ENCODE measurements at places on chromosomes 11 and 22. TPM values are rescaled to one million over a fixed set of nuclear protein-coding genes. Genes with fewer than 3 reads are reported as not detected.

Gene C11orf65
- total RNA-seq: 0.19 TPM

Gene SIPA1
- 10.1 TPM for total RNA-seq

Gene IL17REL
- total RNA-seq: not detected

Gene CLTCL1
- 92.6 TPM for total RNA-seq

Gene NXPE1
- not detected for total RNA-seq

Gene KLHL35
- total RNA-seq: 0.42 TPM

Gene SEPTIN3
- not detected for total RNA-seq

Gene FOXR1
- not detected for total RNA-seq

Gene ADAMTS15
- 2.2 TPM for total RNA-seq

Gene DAGLA
- 3.3 TPM for total RNA-seq

Gene PHF21B
- 0.58 TPM for total RNA-seq

Gene TMEM223
- 7.9 TPM for total RNA-seq

DNA sequence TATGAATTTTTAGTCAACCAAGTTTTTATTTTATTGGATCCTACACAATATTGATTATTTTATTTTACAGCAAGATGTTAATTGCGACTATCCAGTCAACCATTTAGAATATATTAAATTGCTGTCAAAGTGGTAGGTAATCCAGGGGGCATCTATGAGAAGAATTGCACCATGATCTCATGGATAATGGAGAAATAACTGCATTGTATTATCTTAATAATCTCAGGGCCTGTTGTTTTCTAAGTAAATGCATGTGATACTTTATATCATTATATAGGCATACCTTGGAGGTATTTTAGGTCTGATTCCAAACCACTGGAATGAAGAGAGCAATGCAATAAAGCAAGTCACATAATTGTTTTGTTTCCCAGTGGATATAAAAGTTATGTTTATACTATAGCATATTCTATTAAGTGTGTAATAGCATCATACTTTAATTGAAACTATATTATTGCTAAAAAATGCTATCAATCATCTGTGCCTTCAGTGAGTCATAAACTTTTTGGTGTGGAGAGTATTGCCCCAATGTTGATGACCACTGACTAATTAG lies 595.4 kb upstream of the CHORDC1 start:
- no peak for DNase-seq
- no peaks in the 10 kb centered on the region for H3K27me3 ChIP-seq
- no peak overlapping the region for H3K4me3 ChIP-seq
- H3K27ac ChIP-seq: no peak overlapping the region

DNA sequence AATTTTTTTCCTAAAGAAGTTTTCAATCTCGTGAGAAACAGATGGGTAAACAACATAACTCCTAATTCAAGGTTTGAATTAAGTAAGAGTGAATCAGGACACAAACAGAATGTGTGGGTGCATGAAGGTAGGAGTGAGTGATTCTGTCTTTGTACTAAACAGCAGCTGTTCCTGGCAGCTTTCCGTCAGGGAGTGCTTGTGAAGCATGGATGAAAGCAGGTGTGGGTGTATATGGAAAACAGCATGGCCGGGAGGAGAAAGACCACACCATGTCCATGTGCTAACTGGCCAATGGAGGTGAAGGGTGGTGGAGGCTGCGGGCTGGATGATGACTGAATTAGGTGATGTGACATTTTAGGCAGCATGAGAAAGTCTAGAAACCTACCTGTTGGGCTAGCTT lies 49.6 kb downstream of the BARX2 start:
- peaks cover 6% of the 10 kb centered on the region for H3K27me3 ChIP-seq
- no peak overlapping the region for H3K4me3 ChIP-seq
- H3K4me1 ChIP-seq: no peaks in the 10 kb centered on the region
- no peak overlapping the region for H3K27ac ChIP-seq
- no peaks in the 10 kb centered on the region for H3K36me3 ChIP-seq

DNA sequence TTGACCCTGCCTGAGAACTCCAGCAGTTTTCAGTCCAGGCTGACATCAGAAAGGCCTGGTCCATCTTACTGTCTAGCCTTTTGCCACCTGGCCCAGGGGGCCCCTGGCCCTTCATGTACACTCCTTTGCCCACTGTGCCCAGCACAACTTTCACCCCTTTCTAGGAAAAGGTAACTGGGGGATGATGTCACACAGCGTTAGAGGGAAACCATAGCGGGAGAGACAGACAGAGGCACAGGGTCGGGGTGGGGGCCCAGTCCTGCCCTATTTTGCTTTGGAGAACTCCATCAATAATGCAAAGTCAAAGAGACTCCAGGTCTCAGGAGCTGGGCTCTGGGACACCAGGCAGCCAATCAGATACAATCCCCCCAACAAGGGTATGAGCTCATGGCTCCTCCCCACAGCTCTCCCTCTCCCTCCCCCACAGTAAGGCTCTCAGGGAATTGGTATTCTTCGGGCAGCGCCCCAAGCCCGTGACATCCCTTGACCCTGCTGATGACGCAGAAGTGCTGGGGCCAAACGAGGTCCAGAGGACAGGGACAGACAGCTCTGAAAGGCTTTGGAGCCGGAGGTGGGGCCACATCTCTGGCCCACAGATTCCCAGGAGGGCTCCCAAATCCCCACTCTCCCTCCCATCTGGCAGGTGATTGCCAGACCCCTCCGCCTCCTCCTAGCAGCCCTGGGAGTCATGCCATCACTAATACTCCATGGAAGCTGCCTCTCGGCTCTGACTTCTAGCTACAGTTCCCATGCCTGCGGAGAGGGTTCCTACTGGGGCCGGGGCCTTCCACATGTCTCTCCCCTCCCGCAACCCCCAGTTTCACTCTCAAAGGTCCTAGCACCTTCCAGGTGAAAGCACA lies 5.9 kb downstream of the USP2 start:
- DNase-seq: peak; percentile 85
- peak overlapping the region; percentile 84 for H3K4me3 ChIP-seq
- no peaks in the 10 kb centered on the region for H3K27me3 ChIP-seq
- peaks cover 76% of the 10 kb centered on the region for H3K4me1 ChIP-seq
- H3K27ac ChIP-seq: peak overlapping the region; percentile 97

DNA sequence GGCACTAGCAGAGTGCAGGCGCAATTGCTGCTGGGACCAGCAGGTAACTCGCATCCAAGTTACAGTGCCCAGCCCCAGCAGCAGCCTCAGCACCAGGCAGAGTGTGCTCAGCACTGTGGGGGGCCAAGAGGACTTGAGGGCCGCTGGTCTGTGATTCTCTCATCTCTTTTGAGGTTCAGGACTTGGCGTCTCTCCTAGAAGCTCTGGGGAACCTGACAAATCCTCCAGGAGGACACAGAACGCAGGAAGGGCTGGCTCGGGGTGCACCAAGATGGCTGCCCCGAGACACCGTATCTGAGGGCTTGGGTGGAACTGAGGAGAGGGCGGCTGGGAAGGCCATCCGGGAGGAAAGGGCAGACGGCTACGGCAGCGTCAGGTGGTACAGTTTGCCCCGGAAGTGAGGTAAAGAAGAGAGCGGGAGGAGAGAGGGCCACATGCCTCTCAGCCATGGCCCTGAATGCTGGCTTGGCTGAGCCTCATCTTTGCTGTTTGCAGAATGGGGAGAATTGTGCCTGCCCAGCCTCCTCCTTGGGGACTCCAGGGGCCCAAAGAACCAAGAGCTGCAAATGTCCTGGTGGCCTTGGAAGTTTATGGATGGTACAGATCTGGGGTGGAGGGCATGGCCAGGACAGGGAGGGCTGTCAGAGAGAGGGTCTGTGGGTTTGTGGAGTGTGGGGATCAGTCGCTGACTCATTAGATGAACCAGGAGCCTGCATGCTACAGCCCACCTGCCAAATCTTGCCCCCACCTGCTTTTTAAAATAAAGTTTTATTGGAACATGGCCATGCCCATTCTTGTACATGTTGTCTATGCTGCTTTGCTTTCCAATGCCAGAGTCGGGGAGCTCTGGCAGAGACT lies 78.0 kb downstream of the MYEOV start:
- no peak overlapping the region for H3K4me3 ChIP-seq
- no peaks in the 10 kb centered on the region for H3K36me3 ChIP-seq
- no peaks in the 10 kb centered on the region for H3K4me1 ChIP-seq
- no peaks in the 10 kb centered on the region for H3K27me3 ChIP-seq

- no peak overlapping the region for H3K4me3 ChIP-seq
- no peaks in the 10 kb centered on the region for H3K36me3 ChIP-seq
- no peaks in the 10 kb centered on the region for H3K4me1 ChIP-seq
Observed at GRCh38 chr11:79461666-79462645, 21.1 kb upstream of the TENM4 start.

GRCh38 chr11:76800466-76801200 lies 17.5 kb downstream of the TSKU start:
- no peak overlapping the region for H3K27ac ChIP-seq
- H3K4me3 ChIP-seq: no peak overlapping the region
- H3K27me3 ChIP-seq: no peaks in the 10 kb centered on the region
- no peak for DNase-seq
- no peaks in the 10 kb centered on the region for H3K36me3 ChIP-seq

GRCh38 chr11:10497371-10498021 lies 42.4 kb downstream of the AMPD3 start:
- no peaks in the 10 kb centered on the region for H3K4me1 ChIP-seq
- no peak overlapping the region for H3K27ac ChIP-seq
- H3K4me3 ChIP-seq: no peak overlapping the region
- no peaks in the 10 kb centered on the region for H3K27me3 ChIP-seq
- H3K36me3 ChIP-seq: peaks cover 4% of the 10 kb centered on the region
- no peak for DNase-seq

GRCh38 chr22:37334461-37334858 lies 52.2 kb downstream of the CYTH4 start:
- peaks cover 92% of the 10 kb centered on the region for H3K27me3 ChIP-seq
- H3K4me3 ChIP-seq: no peak overlapping the region
- H3K27ac ChIP-seq: no peak overlapping the region
- DNase-seq: no peak

GRCh38 chr11:76770642-76771445 lies 12.3 kb upstream of the TSKU start:
- no peaks in the 10 kb centered on the region for H3K36me3 ChIP-seq
- H3K27me3 ChIP-seq: no peaks in the 10 kb centered on the region
- H3K27ac ChIP-seq: peak overlapping the region; percentile 0
- H3K4me1 ChIP-seq: peaks cover 30% of the 10 kb centered on the region
- no peak overlapping the region for H3K4me3 ChIP-seq
- peak; percentile 85 for DNase-seq

DNA sequence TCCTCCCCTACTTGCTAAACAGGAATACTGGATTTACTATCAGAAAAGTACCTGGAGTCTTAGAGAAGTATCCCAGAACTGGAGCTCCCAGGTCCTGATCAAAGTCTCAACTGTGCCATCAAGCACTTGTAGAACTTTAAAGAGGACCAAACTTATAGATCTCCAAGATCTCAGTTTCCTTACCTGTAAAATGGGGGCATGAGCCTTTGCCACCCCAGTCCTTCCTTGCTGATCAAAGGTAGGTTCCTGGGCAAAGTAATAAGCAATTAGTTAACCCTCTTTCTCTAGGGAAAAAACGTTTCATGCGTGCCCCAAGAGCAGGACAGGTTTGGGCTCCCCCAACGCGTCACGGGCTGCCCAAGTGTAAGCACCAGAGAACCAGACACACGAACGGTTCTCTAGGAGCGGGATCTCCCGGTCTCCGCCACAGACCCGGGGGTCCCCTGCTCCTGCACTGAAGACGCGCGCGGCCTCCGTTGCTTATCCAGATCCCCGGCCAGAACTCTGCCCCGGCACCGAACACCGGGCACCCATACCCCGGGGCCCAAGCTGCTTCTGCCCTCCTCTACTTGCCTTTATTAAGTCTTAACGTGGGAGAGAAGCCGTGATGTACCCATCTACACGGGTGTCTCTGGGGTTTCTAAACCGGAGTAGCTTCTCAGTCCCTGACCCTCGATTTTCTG lies 505 bp downstream of the ZNF214 start:
- peak; percentile 53 for DNase-seq
- peak overlapping the region; percentile 57 for H3K27ac ChIP-seq
- H3K36me3 ChIP-seq: no peaks in the 10 kb centered on the region
- H3K4me3 ChIP-seq: peak overlapping the region; percentile 73
- H3K4me1 ChIP-seq: peaks cover 3% of the 10 kb centered on the region

DNA sequence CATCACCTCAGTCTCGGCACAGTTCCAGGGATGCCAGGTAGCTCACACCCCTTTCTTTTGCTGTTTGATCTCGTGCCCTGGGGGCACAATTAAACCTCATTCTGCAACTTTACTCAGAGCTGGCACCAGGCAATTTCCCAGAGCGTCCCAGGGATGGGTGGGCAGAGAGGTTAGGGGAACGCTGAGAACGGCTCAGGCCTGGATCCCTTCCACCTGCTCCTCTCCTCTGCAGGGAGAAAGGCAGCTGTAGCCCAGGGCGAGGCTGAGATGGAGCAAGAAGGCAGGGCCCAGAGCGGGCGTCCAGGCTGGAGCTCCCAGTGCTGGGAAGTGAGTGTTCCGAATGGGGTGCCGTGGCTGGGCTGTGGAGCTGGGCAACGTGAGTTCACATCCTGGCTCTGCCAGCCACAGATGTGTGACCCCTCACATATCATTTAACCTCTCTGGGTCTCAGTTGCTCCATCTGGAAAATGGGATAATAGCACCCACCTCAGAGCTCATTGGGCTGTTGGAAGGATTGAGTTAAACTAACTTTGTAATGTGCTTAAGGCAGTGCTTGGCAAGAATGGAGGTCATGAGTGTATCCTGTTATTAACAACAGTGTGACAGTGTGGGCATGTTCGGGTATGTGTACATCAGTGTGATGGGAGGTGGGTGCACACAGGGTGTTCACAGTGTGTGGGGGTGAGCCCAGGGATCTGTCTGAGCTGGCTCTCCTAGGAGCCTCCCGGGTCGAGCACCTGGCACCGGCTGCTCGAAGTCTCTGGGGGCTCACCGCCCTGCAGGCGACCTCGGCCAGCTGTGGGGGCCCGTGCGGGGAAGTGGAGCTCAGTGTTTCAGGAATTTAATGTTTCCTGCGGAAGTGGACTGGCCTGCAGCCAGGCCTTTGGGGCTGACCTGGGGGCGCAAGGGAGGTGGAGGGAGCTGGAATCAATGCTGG lies 15.5 kb downstream of the OTUB1 start:
- H3K36me3 ChIP-seq: peaks cover 4% of the 10 kb centered on the region
- peak; percentile 77 for DNase-seq
- peak overlapping the region; percentile 11 for H3K4me3 ChIP-seq
- no peak overlapping the region for H3K27ac ChIP-seq
- H3K27me3 ChIP-seq: no peaks in the 10 kb centered on the region
- peaks cover 10% of the 10 kb centered on the region for H3K4me1 ChIP-seq

GRCh38 chr22:42648368-42649245 lies 585 bp downstream of the CYB5R3 start:
- peak; percentile 74 for DNase-seq
- H3K4me3 ChIP-seq: peak overlapping the region; percentile 96
- H3K36me3 ChIP-seq: no peaks in the 10 kb centered on the region
- H3K4me1 ChIP-seq: peaks cover 48% of the 10 kb centered on the region

- H3K27me3 ChIP-seq: no peaks in the 10 kb centered on the region
- H3K4me3 ChIP-seq: peak overlapping the region; percentile 19
- peak overlapping the region; percentile 69 for H3K27ac ChIP-seq
- peaks cover 57% of the 10 kb centered on the region for H3K4me1 ChIP-seq
Observed at GRCh38 chr11:77353131-77353530, 51.6 kb upstream of the GDPD4 start.

GRCh38 chr11:8631395-8632118 lies 37.5 kb upstream of the STK33 start:
- no peak overlapping the region for H3K4me3 ChIP-seq
- no peak overlapping the region for H3K27ac ChIP-seq
- H3K36me3 ChIP-seq: peaks cover 40% of the 10 kb centered on the region
